SIG-M5 (cell line): ENCODE measurements at places on chromosomes 5 and 9.

DNA sequence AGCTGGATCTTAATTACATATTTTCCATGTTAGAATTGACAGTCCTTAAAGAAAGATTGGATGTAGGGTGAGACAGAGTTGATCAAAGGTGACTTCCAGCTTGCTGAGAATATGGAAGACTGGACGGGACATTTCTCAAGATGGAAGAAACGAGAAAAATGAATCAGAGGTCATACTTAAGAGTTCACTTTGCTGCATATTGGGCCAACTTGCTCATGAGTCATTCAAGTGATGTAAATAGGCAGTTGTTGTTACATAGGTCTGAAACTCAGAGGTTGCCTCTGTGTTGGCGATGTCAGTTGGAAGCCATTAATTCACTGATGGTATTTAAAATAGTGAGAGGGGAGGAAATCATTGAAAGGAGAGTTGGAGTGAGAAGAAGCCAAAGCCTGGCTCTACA, 132.8 kb downstream of the CD180 start:
- DNase-seq, result no peak

GRCh38 chr5:6333182-6333905, 45.0 kb downstream of the MED10 start:
- no peak for DNase-seq

- DNase-seq, result no peak
These were observed 43.1 kb downstream of the MED27 start for GRCh38 chr9:132036521-132036920.

DNA sequence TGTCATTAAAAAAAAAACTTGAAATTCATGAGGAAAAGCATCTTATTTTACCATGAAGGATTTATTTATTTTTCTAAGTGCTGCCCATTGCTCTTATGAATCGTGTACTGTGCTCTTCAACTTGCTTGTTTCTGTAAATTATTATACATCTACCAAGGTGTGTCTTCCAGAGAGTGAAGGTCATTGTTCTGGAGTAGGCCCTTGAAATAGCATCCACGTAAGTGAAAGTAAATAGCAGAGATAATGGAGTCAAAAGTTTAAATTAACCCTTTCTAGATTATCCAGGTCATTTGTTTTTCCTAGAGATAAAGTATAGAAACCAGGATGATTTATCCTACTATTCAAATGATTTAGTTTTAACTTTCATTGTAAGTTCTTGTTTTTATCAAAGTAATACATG, 473.1 kb downstream of the DIRAS2 start:
- DNase-seq, result no peak

- no peak for DNase-seq
These were observed 34.6 kb downstream of the SPARC start for GRCh38 chr5:151651997-151652645.

GRCh38 chr9:105485131-105485530, 37.3 kb downstream of the FSD1L start:
- no peak for DNase-seq

GRCh38 chr5:180012316-180012715, 59.2 kb downstream of the RNF130 start:
- DNase-seq, result no peak

DNA sequence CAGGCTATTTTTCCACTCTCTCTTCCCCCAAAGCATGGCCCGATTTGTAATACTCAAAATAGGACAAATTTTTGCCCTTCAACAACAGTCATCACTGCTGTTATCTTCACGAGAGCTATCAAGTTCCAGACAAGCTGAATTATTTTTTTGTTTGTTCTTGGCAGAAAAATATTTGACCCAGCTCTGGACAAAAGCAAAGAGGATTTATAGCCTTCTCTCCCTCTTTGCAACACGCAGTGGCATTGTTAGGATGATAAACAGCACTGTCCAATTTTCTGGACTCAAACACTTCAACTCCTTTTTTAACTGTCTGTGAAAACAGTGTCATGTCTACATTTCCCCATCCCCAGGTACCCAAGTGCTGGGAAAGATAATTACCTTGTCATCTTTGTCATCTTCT, 160.3 kb downstream of the SLF1 start:
- DNase-seq, result no peak

GRCh38 chr5:67900514-67900913, 315.0 kb upstream of the PIK3R1 start:
- DNase-seq, result no peak

DNA sequence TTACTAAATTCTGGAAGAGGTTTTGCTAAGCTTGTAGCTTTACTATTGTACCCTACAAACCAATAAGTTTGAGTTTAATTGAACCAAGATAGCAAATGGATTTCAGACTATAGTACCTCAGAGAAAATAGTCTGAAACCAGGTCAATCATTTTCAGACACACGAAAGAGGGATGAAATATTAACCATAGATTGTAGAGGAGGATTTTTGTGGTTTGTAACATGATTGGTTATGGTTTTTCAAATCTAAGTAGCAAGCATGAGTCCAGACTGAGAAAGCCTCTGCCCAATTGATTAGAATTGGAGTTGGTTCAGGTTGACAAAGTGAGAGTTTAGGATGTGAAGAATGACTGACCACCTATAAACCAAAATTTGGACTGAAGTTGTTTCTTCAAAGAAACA, 562.7 kb upstream of the DMAC1 start:
- no peak for DNase-seq

GRCh38 chr5:17383526-17383925, 114.5 kb upstream of the TAF11L2 start:
- no peak for DNase-seq

DNA sequence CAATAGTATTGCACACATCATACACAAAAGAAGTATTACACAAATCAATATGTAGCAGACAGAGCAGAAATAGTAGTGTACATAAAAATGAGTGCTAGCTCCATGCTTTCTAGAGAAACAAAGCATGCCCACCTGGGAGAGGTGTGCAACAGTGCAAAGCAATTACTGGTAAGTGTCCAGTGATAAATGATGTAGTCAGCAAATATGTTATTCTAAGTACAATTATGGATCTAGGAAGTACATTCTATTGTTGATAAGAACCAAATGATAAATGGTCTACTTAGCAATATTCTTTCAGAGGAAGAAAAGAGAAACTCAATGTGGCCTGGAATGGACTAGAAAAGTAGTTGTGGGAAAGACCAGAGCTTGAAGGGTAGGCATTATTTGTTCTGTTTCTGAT, 188.6 kb downstream of the HINT1 start:
- DNase-seq, result no peak

GRCh38 chr5:94335936-94336335, 282.5 kb downstream of the KIAA0825 start:
- no peak for DNase-seq

- no peak for DNase-seq
These were observed 17.9 kb downstream of the MRNIP start for GRCh38 chr5:179840766-179841165.

GRCh38 chr5:171914726-171915338, 91.6 kb downstream of the FBXW11 start:
- no peak for DNase-seq

- no peak for DNase-seq
These were observed 2.4 kb downstream of the GLIPR2 start for GRCh38 chr9:36138901-36139300.

DNA sequence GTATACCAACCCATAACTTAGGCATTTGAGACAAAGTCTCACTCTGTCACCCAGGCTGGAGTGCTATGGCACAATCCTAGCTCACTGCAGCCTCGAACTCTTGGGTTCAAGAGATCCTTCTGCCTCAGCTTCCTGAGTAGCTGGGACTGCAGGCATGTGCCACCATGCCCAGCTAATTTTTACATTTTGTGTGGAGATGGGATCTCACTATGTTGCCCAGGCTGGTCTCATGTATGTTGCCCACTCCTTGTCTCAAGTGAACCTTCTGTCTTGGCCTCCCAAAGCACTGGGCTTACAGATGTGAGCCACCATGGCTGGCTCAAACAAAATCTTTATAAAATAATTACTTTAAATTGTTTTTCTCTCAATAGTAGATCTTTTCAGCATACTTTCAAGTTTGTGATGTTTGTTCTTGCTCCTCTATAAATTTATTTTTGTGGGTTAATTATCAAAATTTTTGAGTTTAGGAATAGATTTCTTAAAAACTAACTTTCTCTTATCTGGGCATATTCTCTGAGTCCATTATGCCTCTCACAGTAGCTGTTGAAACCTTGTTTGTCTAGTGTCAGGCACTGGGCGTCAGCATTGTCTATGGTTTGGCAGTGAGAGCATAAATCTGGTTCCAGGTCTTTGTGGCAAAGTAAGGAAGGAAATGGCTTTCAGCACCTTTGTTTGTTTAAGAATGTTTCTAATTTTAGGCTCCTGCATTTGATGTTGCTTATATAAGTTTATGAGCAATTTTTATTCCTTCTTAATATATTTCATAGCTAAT, 38.7 kb downstream of the NLN start:
- no peak for DNase-seq
